ENCODE measurements at places on chromosomes 11 and 22. TPM values are rescaled to one million over a fixed set of nuclear protein-coding genes. Genes with fewer than 3 reads are reported as not detected.

GRCh38 chr11:28542561-28542960 is 434.4 kb downstream of the METTL15 start:
- peak; percentile 51 for DNase-seq

- DNase-seq: peak; percentile 24
Observed at GRCh38 chr22:35761037-35761436, 43.4 kb downstream of the APOL5 start.

DNA sequence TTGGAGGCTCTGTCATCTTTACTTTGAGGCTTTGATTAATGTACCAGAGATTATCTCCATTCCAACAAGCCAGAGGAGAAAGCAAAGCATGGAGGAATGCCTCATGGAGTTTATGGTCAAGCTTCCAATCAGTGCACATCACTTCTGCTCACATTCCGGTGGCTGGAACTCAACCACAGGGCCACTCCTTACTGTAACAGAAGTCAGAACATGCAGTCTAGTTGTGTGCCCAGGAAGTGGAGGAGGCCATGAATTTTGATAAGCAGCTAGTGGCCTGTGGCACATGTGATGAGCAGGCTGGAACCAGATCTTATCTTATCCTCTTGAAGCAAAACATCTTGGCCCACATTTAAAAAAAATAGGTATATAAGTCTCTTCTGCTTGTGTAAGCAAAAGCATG is 258.9 kb upstream of the ARHGAP20 start:
- DNase-seq: peak; percentile 69

- DNase-seq: no peak
Observed at GRCh38 chr11:83438438-83438837, 152.3 kb upstream of the CCDC90B start.

CD3G gene
- not detected for total RNA-seq
